ENCODE measurements at places on chromosomes 1 and 21. TPM values are rescaled to one million over a fixed set of nuclear protein-coding genes. Genes with fewer than 3 reads are reported as not detected.
A peak's percentile ranks its signal among the peaks of the same experiment; 100 is the strongest.

GRCh38 chr1:153599847-153600246, 13.1 kb downstream of the S100A16 start:
- no peaks in the 10 kb centered on the region for H3K27me3 ChIP-seq
- H3K36me3 ChIP-seq, result no peaks in the 10 kb centered on the region
- no peak for DNase-seq
- H3K27ac ChIP-seq, result no peak overlapping the region
- H3K4me1 ChIP-seq, result peaks cover 12% of the 10 kb centered on the region

GRCh38 chr1:154819628-154820590, 50.2 kb downstream of the KCNN3 start:
- no peaks in the 10 kb centered on the region for H3K4me1 ChIP-seq
- H3K4me3 ChIP-seq, result no peak overlapping the region
- H3K27ac ChIP-seq, result no peak overlapping the region
- H3K36me3 ChIP-seq, result no peaks in the 10 kb centered on the region

DNA sequence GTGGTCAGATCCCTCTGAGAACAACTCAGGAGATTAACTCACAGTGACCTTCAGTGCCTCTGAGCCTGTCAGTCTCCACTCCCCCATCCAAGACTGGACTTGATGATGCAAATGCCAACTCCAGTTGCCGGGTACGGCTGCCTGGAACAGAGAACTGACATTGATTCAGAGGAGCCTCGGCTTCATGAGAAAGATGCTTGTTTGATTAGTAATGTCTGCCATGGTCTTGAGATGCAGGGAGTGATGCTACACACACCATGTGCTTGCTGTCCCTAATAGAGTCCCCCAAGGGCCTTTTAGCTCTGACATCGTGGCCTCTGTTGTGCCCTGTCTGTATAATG, 51.8 kb upstream of the LRP8 start:
- DNase-seq, result no peak
- H3K36me3 ChIP-seq, result no peaks in the 10 kb centered on the region
- peaks cover 13% of the 10 kb centered on the region for H3K4me1 ChIP-seq
- peaks cover 46% of the 10 kb centered on the region for H3K27me3 ChIP-seq
- H3K27ac ChIP-seq, result no peak overlapping the region
- H3K4me3 ChIP-seq, result no peak overlapping the region

GRCh38 chr1:234001817-234002216, 97.3 kb downstream of the SLC35F3 start:
- H3K27me3 ChIP-seq, result no peaks in the 10 kb centered on the region
- no peak for DNase-seq
- no peak overlapping the region for H3K27ac ChIP-seq
- no peaks in the 10 kb centered on the region for H3K36me3 ChIP-seq

- no peaks in the 10 kb centered on the region for H3K36me3 ChIP-seq
- H3K27me3 ChIP-seq, result peaks cover 21% of the 10 kb centered on the region
- H3K4me3 ChIP-seq, result no peak overlapping the region
- no peak overlapping the region for H3K27ac ChIP-seq
- no peaks in the 10 kb centered on the region for H3K4me1 ChIP-seq
These were observed 44.2 kb upstream of the MTR start for GRCh38 chr1:236750928-236751327.

GRCh38 chr1:10065344-10065685, 32.6 kb downstream of the UBE4B start:
- no peaks in the 10 kb centered on the region for H3K36me3 ChIP-seq
- peak; percentile 48 for DNase-seq
- H3K27me3 ChIP-seq, result no peaks in the 10 kb centered on the region
- no peak overlapping the region for H3K4me3 ChIP-seq
- H3K4me1 ChIP-seq, result peaks cover 25% of the 10 kb centered on the region

GRCh38 chr21:34120867-34121266, 47.5 kb downstream of the MRPS6 start:
- peaks cover 19% of the 10 kb centered on the region for H3K4me1 ChIP-seq
- H3K27ac ChIP-seq, result no peak overlapping the region
- H3K36me3 ChIP-seq, result peaks cover 4% of the 10 kb centered on the region
- H3K4me3 ChIP-seq, result no peak overlapping the region
- H3K27me3 ChIP-seq, result no peaks in the 10 kb centered on the region

- H3K27me3 ChIP-seq, result no peaks in the 10 kb centered on the region
- H3K27ac ChIP-seq, result no peak overlapping the region
- H3K4me1 ChIP-seq, result peaks cover 43% of the 10 kb centered on the region
- H3K4me3 ChIP-seq, result no peak overlapping the region
These were observed 202.4 kb downstream of the TOMM20 start for GRCh38 chr1:234926264-234926558.

GRCh38 chr1:171663854-171664575, 11.5 kb upstream of the MYOC start:
- no peak for DNase-seq
- H3K4me3 ChIP-seq, result no peak overlapping the region
- no peak overlapping the region for H3K27ac ChIP-seq
- no peaks in the 10 kb centered on the region for H3K4me1 ChIP-seq
- H3K36me3 ChIP-seq, result no peaks in the 10 kb centered on the region
- H3K27me3 ChIP-seq, result peaks cover 3% of the 10 kb centered on the region

DNA sequence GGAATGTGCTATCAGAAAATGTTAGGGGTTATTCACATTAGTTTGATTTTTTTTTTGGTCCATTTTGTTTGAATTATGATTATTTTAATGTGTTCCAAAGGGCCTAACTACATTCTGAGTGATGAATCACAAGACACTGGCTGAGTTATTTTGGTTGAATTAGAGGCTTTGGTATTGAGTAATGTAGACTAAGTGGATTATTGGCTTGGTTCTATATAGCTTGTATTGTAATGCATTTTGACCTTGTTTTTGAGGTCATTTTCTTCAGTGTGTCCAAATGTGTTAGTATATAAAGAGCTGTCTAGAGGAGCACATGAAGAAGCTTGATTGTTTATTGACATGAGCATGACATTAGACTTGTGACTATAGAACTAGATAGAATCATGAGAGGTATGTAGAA, 3.4 kb downstream of the ZNF326 start:
- no peak overlapping the region for H3K27ac ChIP-seq
- H3K4me1 ChIP-seq, result peaks cover 59% of the 10 kb centered on the region
- H3K4me3 ChIP-seq, result no peak overlapping the region

- H3K27ac ChIP-seq, result no peak overlapping the region
- H3K36me3 ChIP-seq, result no peaks in the 10 kb centered on the region
These were observed 154.1 kb downstream of the DAB1 start for GRCh38 chr1:57269630-57270225.

DNA sequence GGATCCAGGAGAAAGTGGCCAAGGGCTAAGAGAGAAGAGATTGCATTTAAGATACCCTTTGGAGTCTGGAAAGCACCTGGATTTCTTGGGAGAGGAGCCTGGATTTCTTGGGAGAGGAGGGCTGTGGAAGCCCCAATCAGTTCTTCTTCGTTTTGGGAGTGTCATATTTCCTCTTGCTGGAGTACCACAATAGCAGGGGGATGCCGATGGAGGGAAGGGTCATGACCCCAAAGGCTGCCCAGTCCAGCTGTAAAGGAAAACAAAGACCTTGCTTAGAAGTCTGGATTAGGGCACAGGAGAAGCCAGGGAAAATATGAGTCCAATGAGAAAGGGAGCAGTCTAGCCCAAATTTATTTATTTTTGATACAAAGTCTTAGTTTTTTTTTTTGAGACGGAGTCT, 11.3 kb downstream of the SSR2 start:
- H3K4me1 ChIP-seq, result peaks cover 35% of the 10 kb centered on the region
- no peak for DNase-seq
- H3K4me3 ChIP-seq, result no peak overlapping the region
- peaks cover 41% of the 10 kb centered on the region for H3K36me3 ChIP-seq
- H3K27ac ChIP-seq, result no peak overlapping the region

DNA sequence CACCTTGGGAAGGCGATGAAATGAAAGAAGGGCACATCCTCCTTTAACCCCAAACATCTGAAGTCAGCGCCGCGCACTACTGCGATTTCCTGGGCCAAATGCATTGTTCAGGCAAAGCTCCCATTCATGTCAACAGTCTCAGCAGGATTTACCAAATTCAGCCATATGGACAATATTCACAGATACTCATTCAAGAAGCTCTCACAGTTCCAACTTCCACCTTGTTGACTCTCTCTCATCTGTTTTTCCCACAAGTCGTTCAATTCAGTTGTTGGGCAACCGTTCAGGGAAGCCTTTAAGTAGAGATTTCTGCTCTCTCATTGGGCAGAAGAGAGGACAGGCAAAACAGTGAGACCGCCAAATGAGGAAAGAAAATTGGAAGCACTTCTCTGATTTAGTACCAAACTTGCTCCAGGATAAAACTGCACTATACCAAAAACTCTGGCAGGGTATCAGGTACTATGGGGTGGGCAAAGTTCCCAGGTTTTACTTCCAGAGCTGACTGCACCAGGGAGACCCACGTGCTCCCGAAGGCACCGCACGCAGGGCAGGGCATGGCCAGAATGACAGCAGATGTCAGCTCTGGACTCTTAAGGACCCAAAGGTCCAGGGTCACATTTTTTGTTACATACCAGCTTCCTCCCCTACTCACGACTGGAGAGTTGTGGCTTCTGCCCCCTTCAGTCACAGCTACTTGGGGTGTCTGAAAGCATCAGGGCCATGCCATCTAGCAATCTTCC, 668.8 kb downstream of the KIF26B start:
- H3K27me3 ChIP-seq, result no peaks in the 10 kb centered on the region
- H3K36me3 ChIP-seq, result no peaks in the 10 kb centered on the region
- H3K4me1 ChIP-seq, result peaks cover 13% of the 10 kb centered on the region
- no peak overlapping the region for H3K27ac ChIP-seq

DNA sequence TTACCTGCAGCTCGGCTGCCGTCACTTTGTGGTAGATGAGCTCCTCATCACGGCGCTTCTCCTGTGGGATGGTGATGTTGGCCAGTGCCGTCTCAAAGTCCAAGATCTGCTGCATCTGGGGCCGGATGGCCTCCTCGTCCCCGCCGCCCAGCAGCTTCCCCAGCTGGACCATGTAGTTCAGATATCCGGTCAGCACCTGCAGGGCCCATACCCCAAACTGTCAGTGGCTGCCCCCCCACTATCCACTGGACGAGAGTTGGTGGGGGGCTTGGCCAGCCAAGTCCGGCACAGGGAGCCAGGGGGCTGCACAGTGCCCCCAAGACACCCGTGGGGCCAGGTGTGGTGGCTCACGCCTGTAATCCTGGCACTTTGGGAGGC, 34.3 kb downstream of the ECE1 start:
- no peak overlapping the region for H3K27ac ChIP-seq
- H3K4me1 ChIP-seq, result peaks cover 21% of the 10 kb centered on the region
- H3K27me3 ChIP-seq, result no peaks in the 10 kb centered on the region
- H3K36me3 ChIP-seq, result peaks cover 6% of the 10 kb centered on the region
- no peak for DNase-seq

- peaks cover 36% of the 10 kb centered on the region for H3K36me3 ChIP-seq
- peaks cover 37% of the 10 kb centered on the region for H3K4me1 ChIP-seq
- no peak for DNase-seq
- H3K27me3 ChIP-seq, result no peaks in the 10 kb centered on the region
These were observed 1.7 kb downstream of the ZNF692 start for GRCh38 chr1:248857201-248857600.

DNA sequence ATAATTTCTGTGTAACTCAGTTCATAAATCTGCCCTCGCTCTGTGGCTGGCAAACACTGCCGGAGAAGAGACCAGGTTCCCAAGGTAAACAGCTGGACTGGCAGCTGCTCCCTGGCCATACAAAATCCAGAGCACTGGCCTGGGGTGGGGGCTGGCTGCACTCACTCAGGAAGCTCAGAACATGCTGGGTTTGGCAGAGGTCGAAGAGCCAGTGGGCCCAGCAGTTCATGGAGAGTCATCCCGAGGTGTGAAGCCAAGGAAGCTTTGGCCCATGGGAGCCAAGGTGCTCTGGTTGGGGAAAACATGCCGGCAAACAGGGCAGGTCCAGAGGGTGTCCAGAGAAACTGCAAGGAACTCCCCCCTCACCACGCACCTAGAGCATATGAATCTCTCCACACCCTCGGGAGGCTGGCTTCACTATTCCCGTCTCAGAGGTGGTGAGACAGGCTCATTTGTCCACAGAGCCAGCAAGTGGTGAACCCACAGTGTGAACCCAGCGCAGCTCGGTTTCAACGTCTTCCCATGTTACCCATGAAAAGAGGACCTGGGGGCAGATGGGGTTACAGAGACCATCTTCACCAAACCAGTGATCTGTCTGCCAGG, 102.4 kb downstream of the DMRTB1 start:
- no peak overlapping the region for H3K4me3 ChIP-seq
- no peaks in the 10 kb centered on the region for H3K36me3 ChIP-seq
- H3K4me1 ChIP-seq, result no peaks in the 10 kb centered on the region

Gene CSMD2
- not detected for total RNA-seq

Gene PPM1J
- total RNA-seq, result 0.07 TPM

Gene SLC16A4
- total RNA-seq, result 0.60 TPM
